Activated CD4-positive, alpha-beta T cell treated with anti-CD3 and anti-CD28 coated beads, Interleukin-2, Interleukin-6, amounts not matched to agents 100 ng/mL and 50 ng/mL, durations not matched to agents 16 hours and 8 hours (primary cell): ENCODE measurements at places on chromosomes 2 and 18.

GRCh38 chr2:42486145-42486906, 7.5 kb downstream of the KCNG3 start:
- DNase-seq, result no peak

DNA sequence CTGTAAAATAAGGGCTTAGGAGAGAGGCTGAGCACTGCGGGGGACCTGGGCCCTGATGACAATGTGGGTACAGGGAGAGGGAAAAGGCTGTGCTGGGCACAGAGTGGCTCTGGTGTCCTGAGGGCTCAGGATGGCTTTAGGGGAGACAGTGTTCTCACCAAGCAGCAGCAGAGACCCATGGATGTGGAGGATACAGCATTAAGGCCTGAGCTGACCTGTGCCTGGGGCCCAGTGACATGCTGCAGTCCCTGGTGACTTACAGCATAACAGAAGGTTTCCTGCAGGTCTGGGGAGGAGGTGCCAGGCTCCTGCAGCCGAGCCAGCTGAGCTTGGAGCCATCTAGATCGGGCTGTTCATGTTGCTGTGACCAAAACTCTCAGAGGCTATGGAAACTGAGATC, 191.3 kb upstream of the SMAD2 start:
- no peak for DNase-seq

- no peak for DNase-seq
These were observed 10.9 kb downstream of the ANKRD23 start for GRCh38 chr2:96832754-96833507.

DNA sequence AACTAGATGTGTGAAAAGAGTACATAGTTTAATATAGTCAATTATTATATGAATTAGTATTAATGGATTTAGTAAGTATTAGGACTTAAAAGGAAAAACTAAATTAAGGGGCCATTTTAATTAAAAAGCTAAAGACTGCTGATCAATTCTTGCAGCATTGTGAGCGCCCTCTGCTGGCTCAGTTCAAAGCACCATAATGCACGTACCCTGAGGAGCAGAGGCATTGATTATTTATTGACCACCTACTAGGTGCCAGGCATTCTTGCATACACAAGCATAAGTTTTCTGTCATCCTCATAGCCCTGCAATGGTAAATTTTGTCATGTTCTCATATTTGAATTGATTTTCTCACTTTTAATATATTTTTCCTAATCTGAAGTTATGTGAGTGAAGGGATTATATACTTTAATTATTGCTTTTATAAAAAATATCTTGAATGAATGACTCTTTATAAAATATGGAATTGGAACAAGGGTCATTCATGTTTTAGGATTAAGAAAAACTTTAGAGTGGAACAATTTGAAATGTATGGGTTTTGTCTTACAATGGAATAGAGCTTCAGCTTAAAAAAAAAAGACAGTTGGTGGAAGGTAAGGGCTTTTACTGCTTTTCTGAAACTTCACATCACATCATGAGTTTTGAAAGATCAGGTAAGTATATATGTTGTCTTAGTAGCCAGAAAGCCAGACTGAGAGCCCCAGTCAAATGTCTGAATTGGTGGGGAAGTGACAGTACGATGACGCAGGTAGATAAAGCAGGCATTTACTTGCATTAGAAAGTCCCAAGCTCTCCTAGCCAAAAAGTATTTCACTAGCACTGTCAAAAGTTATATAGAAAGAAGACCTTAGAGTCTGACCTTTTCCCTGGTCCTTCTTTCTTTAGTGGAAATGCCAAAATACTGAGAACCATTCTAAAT, 9.7 kb downstream of the ITGA4 start:
- DNase-seq, result peak; percentile 77

DNA sequence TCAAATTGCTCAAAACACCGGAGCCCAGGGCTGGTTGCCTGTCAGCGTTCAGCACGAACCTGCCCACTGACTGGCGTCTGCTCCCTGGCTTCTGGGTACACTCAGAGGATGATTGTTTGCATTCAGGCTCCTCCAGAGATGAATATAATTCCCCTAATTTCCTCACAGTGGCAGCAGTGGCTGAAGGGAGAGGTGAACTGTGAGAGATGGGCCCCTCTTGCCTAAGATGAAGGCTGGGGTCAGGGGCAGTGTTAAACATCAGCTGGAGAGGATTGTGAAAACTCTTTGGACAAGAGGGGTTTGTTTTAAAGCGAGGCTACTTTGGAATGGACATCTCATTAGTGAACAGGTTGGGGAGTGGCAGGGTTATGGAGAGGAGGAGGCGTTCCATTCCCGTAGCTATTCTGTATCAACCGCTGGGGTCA, 31.0 kb downstream of the TCF7L1 start:
- DNase-seq, result no peak

DNA sequence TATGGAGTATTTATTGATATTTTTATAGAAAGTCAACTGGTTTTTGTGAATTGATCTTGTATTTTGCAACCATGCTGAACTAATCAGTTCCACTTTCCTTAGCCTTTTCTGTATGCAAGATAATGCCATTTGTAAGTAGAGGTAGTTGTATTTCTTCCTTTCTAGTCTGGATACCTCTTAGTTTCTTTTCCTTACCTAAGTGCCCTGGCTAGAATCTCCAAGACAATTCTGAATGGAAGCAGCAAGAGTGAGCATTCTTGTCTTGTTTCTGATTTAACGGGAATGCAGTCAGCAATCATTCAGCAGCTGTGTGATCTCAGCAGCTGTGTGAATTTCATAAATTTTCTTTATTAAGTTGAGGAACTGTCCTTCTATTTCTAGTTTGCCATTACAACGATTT, 73.4 kb downstream of the NRXN1 start:
- no peak for DNase-seq

- DNase-seq, result no peak
These were observed 123.8 kb upstream of the FSHR start for GRCh38 chr2:49278141-49278540.

DNA sequence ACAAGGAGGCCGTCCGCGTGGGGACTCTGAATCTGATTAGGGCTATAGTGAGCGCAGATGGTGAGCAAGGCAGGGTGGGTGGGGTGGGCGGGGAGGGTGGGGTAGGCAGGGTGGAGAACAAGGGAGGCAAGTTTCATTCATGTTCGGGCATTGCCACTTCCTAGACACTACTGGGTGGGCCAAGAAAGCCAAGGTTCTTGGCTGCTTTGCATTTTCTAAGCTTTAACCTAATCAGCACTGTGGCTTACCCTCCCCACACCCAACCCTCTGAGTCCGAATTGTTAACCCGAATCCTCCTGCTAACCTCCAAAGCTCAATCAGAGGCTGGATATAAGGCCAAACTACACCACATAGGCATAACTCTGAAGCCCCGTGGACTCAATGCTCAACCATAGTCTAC, 18.1 kb downstream of the MROH2A start:
- DNase-seq, result no peak

GRCh38 chr2:205543262-205543843, 138.9 kb upstream of the NRP2 start:
- DNase-seq, result no peak

DNA sequence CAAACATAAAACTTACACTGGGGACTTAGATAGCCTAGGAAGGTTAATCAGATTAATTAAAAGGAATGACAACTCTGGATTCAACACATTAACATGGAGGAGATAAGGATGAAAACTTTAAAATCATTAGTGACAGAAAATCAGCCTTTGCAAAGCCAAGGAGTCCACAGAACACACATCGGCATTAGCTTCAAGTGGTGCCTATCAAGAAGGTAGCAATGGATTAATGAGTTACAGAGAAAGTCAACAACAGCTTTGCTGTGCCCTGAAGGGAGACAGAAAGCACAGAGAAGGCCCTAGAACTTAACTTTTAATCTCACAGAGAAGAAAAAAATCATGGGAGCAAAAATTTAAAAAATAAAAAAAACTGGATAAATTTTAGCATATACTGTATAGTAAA, 88.6 kb downstream of the KCNH7 start:
- no peak for DNase-seq

DNA sequence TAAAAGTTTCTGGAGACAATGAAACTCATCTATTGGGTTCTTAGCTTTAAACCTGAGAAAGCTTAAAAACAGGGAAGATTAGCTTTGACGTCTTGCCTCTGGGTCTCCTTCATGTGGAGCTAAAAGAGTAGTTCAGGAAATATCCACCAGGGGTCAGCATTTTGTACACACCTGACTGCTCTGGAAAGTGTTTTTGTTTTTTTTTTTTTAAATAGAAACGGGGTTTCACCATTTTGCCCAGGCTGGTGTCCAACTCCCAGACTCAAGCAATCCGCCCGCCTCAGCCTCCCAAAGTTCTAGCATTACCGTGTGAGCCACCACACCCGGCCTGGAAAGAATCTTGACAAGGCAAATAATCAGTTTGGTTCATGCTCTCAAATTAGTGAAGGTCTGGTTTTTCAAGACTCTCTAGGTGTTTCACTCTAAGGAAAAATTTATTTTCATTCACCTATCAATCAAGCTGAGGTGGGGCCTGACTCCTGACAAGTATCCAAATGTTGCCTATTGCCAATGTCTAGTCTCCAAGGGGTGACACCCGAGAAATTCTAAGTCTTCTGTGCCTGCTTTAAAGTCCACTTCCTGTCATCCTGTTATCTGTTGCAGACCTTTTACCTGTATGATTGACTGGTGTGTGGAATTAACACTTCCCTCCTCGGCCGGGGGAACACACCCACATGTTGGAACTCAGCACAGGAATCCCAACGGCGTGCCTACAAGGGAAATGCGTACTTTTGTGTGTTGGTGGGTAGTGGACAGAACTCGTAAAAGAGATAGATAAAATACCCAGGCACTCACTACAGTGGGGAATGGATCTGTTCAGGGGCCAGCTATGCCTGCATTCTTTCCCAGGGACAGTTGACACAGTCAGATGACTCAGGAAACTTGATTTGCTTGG, 11.3 kb downstream of the IL1RN start:
- peak; percentile 88 for DNase-seq

DNA sequence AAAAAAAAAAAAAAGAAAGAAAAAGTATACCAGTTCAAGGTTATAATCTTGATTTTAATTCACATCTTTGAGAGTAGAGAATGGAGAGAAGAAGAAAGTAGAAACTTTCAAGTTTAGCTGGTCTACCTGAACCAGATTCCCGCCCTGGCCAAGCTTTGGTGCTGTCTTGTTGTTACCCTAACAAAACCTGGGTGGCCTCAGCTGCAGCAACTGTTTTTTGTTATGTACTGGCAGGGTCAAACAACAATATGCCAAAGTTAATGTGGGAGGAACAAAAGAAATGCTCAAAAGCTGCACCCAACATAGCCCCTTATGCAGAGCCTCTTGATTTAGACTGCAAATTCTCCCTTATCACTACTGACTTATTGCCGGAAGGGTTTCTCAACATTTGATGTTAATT, 165.3 kb upstream of the TFPI start:
- DNase-seq, result no peak

- DNase-seq, result no peak
These were observed 183.1 kb downstream of the PTPRM start for GRCh38 chr18:7750095-7750663.

DNA sequence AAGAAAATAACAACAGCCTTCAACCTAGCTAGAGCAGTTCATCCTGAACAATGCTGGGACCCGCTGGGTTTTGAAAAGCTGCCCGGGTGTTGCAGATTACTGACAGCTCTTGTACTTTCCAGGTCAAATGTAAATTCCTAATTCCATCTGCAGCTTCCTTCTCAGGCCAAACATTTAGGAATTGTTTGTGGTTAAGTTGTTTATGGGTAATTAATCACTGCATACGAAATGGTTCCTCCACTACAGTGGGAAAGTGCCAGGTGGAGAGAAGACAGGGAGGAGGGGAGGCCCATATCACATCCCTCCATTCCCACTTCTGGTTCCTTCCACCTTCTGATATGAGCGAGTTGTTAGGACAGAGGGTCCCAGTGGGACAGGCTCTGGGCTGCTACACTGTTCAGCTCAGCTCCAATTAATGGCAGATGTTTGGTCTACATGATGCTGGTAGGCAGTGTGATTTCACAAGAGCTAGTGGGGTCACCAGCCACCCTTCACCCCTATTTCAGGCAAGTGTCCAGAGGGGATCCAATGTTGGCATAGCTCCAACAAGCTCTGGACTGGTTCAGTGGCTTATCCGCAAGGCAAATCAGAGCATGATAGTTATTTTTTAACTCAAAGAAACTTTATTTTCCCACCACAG, 112.9 kb upstream of the ACAA2 start:
- no peak for DNase-seq

- no peak for DNase-seq
These were observed 11.0 kb downstream of the CDH7 start for GRCh38 chr18:65761636-65762295.

DNA sequence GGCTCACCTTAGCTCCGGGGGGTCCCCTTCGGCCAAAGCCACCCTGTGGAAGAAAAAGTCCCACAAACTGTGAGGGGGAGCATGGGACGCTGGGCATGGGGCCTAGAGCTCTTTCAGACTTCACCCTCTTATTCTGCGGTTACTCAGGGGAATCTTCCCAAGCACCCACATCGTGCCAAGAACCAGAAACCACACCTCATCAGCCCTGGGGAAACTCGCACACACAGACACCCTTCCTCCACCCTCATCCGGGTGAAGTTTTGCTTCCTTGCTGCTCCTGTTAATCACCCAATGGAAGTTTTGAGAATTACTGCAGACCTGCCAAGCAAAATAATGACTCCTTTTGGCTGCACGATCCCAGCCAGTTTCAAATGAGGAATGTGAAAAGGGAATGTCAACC, 59.1 kb downstream of the COL6A3 start:
- DNase-seq, result no peak

DNA sequence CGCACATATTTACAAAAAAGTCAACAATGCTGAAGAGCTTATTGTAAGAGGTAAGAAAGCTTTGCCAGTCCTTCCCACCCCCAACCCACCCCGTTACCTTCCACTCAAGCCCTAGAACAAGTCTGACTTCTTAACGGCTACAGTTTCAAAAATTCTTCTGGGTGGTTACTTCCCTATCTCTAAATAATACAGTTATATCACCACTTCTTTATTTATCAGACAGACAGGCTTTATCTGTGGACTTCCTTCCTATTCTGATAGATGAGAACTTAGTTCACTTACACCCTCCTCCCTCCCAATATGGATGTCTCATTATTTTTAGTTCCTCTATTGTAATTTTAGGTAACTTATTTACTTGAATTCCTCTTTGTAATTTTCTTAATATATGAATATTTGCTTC, 26.7 kb upstream of the ACTR3 start:
- no peak for DNase-seq

GRCh38 chr18:33115917-33116316, 324.6 kb downstream of the CCDC178 start:
- DNase-seq, result no peak

DNA sequence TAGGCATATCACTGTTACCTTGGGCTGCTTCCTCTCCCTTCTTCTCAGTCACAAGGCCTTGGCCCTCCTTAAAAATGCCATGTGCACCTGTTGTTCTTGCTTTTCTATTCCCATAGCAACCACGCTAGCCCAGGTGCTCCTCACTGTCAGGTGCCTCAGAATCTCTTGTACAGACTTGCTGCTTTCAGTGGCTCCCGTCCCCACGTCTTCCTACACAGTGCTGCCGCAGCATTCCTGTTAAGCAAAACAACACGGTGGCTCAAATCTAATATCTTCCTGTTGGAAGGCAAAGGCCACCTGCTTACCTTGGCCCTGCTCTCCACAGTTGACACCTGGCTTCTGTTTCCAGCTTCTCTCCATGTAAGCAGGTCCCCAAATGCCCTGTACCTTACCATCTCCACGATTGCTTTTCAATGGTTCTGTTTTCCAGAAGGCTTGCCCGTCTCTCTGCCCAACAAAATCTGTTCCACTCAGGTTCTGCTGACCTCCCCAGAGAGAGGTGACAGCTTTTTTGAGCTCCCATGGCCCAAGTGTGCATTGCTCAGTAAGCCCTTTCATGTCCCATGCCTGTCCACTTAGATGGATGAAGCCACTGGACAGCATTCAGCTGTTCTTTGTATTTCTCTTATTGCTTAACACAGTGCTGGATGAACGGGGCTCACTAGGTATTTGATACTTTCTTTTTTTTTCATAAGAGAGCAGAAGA, 240.4 kb downstream of the PRKCE start:
- no peak for DNase-seq
